ENCODE measurements at places on chromosomes 2 and 18. TPM values are rescaled to one million over a fixed set of nuclear protein-coding genes. Genes with fewer than 3 reads are reported as not detected.
A peak's percentile ranks its signal among the peaks of the same experiment; 100 is the strongest.

GRCh38 chr2:31274401-31275075 lies 40.6 kb downstream of the EHD3 start:
- H3K27me3 ChIP-seq: no peaks in the 10 kb centered on the region
- no peak for DNase-seq
- no peak overlapping the region for H3K4me3 ChIP-seq
- H3K36me3 ChIP-seq: no peaks in the 10 kb centered on the region

DNA sequence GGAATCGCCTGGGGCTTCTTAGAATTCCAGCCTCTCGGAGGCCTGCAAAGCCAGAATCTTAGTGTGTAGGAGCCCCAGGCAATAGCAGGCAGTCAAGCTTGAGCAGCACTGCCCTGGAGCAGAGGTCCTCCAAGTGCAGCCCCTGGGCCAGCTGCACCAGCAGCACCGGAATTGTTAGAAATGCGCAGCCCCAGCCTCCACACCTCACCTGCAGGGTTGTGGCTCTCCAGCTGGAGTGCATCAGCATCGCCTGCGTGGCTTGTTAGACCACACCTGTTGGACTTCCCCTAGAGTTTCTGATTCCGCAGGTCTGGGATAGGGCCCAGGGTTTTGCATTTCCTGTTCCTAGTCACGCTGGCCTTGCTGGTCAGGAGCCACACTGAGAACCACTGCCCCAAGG lies 100.3 kb downstream of the ASAP2 start:
- peaks cover 14% of the 10 kb centered on the region for H3K4me1 ChIP-seq
- H3K27me3 ChIP-seq: no peaks in the 10 kb centered on the region
- no peak overlapping the region for H3K4me3 ChIP-seq
- no peaks in the 10 kb centered on the region for H3K36me3 ChIP-seq
- DNase-seq: no peak

DNA sequence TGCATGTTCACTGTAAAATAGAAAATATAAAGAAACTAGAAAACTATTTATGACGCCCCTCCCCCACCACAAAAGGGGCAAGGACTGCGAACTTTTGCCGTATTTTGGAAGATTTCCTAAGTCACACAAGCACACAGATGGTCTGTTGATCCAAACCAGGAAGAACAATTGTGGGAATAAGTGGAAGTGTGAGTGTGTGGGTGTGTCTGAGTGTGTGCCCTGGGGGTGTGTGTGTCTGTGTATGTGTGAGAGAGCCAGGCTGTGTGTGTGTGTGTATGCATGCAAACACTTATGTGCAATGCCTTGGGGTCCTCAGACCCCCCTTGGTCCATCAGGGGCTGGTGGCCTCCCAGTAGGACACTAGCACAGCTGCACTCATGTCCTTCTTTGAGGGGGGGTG lies 43.1 kb downstream of the HPCAL1 start:
- peak overlapping the region; percentile 84 for H3K27ac ChIP-seq
- H3K4me1 ChIP-seq: peaks cover 84% of the 10 kb centered on the region
- no peaks in the 10 kb centered on the region for H3K27me3 ChIP-seq
- no peak overlapping the region for H3K4me3 ChIP-seq

- no peaks in the 10 kb centered on the region for H3K27me3 ChIP-seq
- H3K4me3 ChIP-seq: no peak overlapping the region
- no peaks in the 10 kb centered on the region for H3K4me1 ChIP-seq
- DNase-seq: no peak
- H3K27ac ChIP-seq: no peak overlapping the region
- no peaks in the 10 kb centered on the region for H3K36me3 ChIP-seq
Observed at GRCh38 chr2:231692847-231693246, 15.5 kb upstream of the PTMA start.

GRCh38 chr18:26780520-26781325 lies 84.8 kb downstream of the AQP4 start:
- H3K36me3 ChIP-seq: no peaks in the 10 kb centered on the region
- no peak overlapping the region for H3K4me3 ChIP-seq
- no peaks in the 10 kb centered on the region for H3K4me1 ChIP-seq
- no peaks in the 10 kb centered on the region for H3K27me3 ChIP-seq
- no peak for DNase-seq

DNA sequence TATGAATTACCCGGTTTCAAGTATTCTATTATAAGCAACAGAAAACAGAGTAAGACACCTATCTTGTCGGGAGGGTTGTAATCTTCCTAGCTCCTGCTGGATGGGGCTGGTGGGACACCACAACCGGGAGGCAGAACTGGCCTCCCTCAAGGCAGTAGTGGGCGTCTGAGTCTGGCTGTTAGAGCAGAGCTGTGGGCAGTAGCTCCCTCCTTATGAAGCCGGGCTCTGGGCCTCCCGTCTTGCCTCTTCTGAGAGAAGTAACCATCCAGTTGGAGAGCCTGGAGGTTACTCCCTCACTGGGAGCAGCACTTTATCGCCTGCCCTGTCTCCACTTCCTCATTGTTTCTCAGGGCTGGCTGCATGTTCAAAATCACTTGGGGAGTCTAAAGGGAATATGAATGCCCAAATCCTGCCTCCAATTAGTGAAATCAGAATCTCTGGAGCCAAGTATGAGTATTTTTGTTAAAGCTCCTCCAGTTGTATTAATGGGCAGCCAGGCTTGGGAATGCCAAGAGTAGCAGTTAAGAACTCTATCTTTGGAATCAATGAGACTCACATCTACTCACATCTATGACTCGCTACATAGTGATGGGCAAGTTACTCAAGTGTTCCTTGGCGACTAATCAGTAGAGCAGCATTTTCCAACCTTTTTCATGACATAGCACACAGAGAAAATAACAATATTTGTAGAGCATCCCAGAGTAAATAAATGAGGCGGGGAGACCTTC lies 27.3 kb upstream of the NRP2 start:
- H3K27ac ChIP-seq: no peak overlapping the region
- H3K27me3 ChIP-seq: no peaks in the 10 kb centered on the region
- H3K4me3 ChIP-seq: no peak overlapping the region
- DNase-seq: no peak
- no peaks in the 10 kb centered on the region for H3K36me3 ChIP-seq

- H3K27ac ChIP-seq: no peak overlapping the region
- no peaks in the 10 kb centered on the region for H3K36me3 ChIP-seq
- no peak overlapping the region for H3K4me3 ChIP-seq
- no peak for DNase-seq
- H3K27me3 ChIP-seq: no peaks in the 10 kb centered on the region
Observed at GRCh38 chr2:56109994-56110393, 73.8 kb upstream of the CCDC85A start.

GRCh38 chr18:22841840-22842239 lies 91.3 kb upstream of the RBBP8 start:
- H3K27me3 ChIP-seq: no peaks in the 10 kb centered on the region
- H3K36me3 ChIP-seq: no peaks in the 10 kb centered on the region
- H3K4me3 ChIP-seq: no peak overlapping the region
- no peaks in the 10 kb centered on the region for H3K4me1 ChIP-seq
- DNase-seq: no peak

- no peak overlapping the region for H3K27ac ChIP-seq
- no peaks in the 10 kb centered on the region for H3K36me3 ChIP-seq
- no peak for DNase-seq
- H3K4me1 ChIP-seq: no peaks in the 10 kb centered on the region
Observed at GRCh38 chr2:179332903-179333302, 68.3 kb upstream of the SESTD1 start.

DNA sequence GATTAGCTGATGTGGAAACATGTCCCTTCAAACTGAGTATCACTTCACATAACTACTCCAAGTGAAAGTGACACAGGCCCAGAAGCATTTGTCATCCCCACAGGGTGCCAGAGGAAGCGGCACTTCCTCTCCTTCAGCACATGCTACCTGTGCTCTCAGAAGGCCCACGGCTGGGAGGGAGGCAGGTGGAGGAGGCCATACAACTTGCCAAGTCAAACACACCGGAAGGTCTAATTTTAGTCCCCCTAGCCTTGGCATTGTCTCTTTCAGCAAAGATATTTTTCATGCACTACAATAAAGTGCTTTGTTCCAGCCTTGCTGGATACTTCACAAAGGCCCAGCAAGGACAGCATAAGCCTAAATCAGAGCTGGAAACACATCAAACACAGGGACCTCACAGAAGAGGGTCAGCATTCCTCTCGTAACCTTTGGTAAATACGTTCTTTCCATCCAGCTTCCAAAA lies 38.0 kb downstream of the VSNL1 start:
- no peak overlapping the region for H3K27ac ChIP-seq
- H3K27me3 ChIP-seq: no peaks in the 10 kb centered on the region
- no peaks in the 10 kb centered on the region for H3K4me1 ChIP-seq
- no peaks in the 10 kb centered on the region for H3K36me3 ChIP-seq
- no peak overlapping the region for H3K4me3 ChIP-seq
- no peak for DNase-seq

Gene TMEM200C
- total RNA-seq: not detected

Gene GATA6
- 52.7 TPM for total RNA-seq

Gene TRAPPC8
- 56.4 TPM for total RNA-seq

Gene KYNU
- 31.1 TPM for total RNA-seq

Gene VWA3B
- total RNA-seq: 5.4 TPM

Gene RIT2
- not detected for total RNA-seq

Measured in upper lobe of left lung (tissue), 6 donors.